Fibroblast of skin of left quadriceps (primary cell): ENCODE measurements at places on chromosomes 1 and 21.

- no peak for DNase-seq
These were observed at the start of gene GCSAML for GRCh38 chr1:247548769-247549182. Gene GCSAML (plus strand): TSS chr1:247549134. CDS start chr1:247549192, 58 bp downstream.

DNA sequence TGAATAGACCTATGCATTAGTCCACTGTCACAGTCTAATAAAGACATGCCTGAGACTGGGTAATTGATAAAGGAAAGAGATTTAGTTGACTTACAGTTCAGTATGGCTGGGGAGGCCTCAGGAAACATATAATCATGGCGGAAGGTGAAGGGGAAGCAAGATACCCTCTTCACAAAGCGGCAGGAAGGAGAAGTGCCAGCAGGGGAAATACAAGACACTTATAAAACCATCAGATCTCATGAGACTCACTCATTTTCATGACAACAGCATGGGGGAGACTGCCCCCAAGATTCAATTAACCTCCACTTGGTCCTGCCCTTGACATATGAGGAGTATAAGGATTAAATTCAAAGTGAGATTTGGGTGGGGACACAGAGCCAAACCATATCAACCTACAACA is 59.4 kb downstream of the CAPN9 start:
- no peak for DNase-seq

DNA sequence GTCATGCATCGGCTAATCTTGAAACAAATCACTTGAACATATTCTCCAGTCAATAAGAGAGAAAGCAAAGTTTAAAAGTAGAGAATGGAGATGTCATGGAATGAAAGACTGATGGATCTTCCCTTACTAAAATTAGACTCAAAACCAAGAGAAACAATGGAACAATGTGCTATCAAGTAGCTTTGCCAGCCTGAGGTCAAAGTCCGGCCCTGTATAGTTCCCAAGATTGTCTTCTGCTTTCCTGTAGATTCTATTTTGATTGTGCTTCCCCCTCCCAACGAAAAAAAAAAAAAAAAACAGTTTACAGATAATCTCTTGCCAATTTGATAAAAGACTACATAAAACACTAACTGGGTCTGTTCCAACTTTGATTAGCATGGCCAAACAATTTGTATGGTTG is 40.8 kb upstream of the KIRREL1 start:
- DNase-seq: no peak

DNA sequence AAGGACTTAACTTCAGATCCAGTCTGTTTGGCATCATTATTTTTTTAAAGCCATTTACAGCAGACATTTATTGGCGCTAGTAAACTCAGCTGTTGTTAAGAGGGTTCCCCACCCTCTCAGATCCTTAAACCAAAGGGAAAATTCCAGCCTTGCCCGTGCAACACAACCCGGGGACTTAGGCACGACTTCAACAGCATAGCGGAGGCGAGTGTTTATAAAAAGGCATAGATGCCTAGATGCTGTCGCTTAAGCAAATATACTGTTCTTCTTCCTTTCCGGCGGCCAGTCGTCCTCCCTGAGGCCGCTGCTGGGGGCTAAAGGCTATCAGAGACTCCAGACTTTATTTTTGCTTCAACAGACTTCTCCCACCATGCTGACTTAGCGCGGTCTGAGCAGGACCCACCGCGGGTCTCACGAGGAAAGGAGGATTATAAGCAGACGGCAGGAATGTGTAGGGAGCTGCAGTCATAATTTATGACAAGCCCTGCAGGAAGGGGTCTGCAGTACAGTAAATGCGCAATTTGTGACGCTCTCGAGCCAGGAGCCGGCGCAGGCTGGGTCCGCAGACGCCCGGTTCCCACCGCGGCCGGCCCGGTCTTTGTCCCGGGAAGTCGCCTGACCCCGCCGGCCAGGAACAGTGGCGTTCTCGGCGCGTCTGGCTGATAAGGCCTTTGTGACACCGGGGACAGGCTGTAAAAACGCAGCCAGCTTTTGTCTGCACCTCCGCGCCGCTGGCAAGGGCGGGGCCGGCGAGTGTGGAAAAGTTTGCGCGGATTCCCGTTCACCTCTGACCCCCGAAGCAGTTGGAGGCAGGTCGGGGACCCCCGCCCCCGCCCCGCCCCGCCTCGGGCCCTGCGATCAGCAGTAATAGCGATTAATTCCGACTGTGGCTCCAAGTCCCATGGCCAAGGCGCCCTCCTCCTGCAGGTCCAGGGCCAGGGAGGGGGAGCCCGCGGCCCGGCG is 61.2 kb upstream of the ARHGEF16 start:
- DNase-seq: no peak

DNA sequence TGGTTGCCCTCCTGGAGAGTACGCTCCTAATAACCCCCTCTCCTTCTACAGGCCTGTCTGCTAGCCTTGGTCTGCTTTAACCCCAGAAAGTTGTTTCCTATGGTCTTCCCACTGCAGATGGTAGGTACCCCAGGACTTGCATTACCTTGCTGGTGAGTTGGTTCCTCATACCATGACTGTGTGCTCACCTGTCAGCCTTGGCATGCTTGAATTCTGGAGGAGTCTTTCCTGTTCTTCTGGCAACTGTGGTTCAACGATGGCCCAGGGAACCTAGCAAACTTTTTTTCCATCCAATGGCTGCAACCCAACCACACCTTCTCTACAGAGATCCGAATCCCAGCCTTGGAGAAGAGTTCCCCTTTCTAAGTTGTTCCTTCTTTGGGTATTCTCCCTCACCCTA is 36.9 kb downstream of the RPS6KC1 start:
- no peak for DNase-seq

DNA sequence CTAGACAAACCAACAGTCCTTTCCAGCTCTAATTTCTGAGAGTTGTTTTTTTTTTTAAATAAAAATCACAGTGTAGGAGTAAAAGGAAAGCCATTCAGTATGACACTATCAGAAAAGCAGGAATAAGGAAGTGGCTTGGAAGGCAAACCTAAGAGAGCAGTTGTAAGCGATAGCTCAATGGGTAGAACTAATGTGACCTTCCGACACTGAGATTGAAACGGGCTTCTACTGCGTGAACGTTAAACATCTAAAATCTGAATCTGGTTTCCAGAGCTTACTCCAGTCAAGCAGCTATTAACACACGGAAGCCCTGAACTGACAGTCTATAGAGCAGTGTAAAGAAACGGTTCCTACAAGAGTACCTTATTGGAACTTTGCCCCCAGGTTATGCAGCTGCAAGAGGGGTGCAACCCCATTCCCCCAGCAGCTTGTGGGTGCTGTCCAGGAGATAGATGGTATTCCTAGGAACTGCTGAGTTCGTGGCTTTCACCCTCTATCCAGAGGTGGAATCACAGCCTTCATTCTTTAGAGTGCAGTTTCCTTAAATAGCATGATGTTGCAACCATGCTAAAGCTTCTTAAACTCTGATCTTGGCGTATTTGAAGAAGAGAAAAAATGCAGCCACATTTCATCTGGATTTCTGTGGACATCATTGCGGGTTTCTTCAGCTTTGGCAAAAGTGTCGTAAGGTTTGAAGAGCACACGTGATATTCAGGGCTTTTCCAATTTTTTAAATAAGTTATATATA is 3.3 kb upstream of the IRF2BP2 start:
- peak; percentile 89 for DNase-seq

GRCh38 chr1:21330544-21330943 is 40.3 kb upstream of the ECE1 start:
- DNase-seq: no peak

GRCh38 chr1:21914450-21914849 is 22.7 kb downstream of the HSPG2 start:
- DNase-seq: no peak

DNA sequence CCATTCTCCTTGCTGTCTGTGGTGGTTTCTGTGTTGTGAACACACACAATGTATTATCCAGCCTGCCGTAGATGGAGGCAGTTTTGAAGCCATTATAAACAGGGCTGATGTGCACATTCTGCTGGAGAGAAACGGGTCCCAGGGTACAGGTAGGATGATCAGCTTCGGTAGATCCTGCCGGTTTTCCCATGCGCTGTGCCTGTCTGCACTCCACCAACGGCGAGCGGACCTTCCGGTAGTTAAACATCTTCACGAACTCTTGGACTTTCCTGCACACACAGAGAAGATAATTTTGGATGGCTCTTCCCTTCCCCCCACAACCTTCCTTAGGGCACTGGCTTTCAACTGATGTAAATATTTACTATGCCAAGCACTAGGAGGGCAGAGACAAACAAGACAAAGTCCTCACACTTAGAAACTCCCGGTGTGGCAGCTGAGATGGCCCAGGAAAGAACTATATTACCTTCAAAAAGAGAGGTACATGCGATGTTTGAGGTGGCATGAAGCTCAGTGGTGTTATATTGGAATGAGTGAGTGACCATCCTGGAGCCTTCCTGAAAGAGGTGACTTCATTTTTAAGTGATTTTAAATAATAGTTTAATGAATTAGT is 41.7 kb downstream of the ALPL start:
- no peak for DNase-seq

DNA sequence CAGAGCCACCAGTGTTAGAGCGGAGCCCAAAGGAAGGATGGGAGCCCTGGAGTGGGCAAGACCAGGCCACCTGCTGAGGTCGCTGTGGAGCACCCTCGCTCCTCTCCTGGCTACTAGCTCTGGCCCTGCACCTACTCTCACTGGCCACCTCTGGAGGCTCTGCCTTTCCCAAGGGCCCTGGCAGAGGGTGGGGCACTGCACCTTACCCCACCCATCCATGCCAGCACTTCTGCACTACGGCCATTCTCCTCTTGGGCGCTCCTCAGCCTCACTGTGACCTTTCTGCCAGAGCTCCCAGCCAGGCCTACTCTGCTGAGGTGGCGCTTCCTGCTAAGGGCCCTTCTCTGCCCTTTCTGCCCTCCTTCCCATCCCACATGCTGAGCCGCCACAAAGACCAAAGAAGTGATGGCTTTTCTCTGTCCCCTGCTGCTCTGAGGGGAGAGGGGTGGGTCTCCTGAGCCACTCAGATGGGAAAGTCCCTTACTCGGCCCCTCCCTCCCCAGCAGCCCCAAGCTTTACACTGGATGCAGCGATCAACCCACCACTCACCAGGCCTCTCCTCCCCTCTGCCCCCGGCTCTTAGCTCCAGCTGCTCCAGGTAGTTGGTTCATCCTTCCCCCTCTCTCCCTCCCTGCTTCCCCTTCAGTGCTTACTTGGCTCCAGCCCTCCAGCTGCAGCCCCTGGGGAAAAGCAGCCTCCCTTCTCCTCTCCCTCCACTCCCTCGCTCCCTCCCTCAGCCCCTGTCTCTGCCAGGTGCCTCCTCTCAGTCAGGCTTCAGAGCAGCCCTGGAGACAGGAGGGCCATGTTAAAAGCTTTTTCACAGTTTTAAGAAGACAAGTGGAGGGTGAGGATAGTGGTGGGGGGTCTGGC is 14.8 kb upstream of the TMEM222 start:
- DNase-seq: no peak

GRCh38 chr1:55622074-55622473 is 406.9 kb upstream of the USP24 start:
- no peak for DNase-seq

DNA sequence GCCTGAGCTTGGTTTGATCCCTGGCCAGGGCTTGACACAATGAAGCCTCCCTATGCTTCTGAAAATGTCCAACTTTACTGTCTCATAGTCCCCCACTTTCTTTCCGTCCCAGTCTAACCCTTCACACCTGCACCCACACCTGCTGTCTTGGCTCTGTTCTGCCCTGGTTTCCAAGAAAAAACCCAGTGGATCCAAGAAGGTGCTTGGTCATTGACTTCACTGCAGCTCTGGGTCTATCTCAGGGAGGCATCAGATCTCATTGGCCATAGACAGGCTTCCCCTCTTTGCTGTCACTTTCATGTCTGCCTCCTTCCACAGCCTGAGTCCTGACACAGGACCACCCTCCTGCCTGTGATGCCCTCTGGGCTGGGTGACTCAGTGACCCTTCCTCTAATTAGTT is 37.8 kb upstream of the ETV3 start:
- DNase-seq: no peak

DNA sequence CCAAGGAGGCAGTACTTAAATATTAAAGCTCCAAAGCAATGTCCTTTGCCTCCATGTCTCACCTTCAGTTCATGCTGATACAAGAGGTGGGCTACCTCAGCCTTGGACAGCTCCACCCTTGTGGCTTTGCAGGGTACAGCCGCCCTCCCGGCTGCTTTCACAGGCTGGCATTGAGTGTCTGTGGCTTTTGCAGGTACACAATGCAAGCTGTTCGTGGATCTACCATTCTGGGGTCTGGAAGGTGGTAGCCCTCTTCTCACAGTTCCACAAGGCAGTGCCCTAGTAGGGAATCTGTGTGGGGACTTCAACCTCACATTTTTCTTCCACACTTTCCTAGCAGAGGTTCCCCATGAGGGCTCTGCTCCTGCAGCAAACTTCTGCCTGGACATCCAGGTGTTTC is 324.8 kb downstream of the COL11A1 start:
- DNase-seq: no peak

DNA sequence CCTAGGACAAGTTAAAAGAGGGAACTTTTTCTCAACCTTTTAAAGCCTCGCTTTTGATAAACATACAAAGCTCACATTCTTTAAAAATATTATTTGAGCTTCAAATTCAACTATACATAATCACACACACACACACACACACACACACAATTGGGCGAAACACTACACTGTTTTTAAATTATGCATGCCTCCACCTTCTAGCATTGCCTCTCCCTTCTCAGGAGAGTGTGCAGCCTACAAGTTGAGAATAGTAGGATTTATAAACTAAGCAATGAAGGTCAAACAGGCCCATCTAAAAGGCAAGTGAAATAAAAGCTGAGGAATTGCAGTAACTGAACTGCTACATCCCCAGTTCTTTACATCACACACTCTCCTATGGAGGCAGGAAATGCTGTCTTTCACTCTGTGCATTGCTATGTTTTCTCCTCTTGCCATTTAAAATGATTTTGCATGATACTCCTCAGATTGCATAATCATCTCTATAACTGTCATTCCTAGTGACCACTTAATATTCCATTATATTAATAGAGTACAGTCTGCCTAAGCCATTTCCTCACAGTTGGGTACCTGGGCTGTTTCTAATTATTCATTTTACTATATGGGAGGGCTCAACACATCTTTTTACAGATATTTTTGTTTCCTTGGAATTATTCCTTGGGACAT is 92.5 kb upstream of the KCNE2 start:
- no peak for DNase-seq

DNA sequence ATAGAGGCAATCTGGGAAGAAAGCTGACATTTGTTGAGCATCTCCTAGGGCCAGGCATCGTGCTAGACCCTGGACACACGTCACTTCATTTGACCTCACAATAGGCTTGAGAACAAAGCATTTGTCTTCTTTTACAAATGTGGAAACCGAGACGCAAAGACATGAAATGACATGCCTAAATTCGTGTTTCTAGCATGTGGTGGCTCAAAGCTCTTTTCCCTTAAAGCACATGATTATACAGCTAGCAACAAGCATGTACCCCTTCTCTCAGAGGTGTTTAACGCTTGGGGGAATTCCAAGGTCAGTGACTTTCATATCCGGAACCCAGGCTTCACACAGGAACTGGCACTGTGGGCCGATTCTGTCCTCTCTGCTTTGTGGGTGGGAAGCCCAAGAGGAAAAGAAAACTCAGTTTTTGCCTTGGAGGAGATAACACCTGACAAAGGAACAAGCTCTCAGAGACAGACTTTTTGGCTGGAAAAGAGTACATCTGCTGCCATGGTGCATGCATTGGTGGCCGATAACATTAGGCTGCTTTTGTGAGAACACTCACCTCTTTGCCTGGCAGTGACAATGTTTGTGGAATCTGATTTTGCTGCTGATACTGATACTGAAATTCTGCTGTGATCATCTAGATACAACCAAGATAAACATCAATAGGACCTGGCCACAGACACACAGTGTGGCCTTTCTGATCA is 15.4 kb upstream of the CD2 start:
- no peak for DNase-seq
